ENCODE measurements at places on chromosomes 13 and 19.
A peak's percentile ranks its signal among the peaks of the same experiment; 100 is the strongest.

- no peak for DNase-seq
These were observed 22.0 kb upstream of the LRRC4B start for GRCh38 chr19:50590191-50590590.

- DNase-seq: no peak
These were observed 57.5 kb upstream of the AKAP11 start for GRCh38 chr13:42214446-42214845.

- DNase-seq: no peak
These were observed 3.0 kb downstream of the LENG8 start for GRCh38 chr19:54451997-54452396.

DNA sequence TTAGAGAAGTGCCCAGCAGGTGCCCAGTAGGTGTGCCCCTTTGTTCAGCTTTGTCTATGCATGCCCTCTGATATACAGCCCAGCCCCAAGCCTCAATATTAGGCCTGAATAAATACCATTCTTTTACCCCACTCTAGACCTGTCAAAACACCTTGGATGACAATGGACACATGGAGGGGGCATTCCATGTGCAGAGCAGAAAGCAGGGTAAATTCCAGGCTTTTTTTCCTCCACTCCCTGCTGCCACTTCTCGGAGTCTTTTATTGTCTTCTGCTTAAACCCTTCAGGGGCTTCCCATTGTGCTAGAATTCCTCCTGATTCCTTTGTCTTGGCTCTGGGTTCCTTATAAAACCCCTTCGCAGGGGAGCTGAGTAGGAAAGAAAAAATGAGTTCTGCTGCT, 5.8 kb upstream of the FRY start:
- DNase-seq: no peak

DNA sequence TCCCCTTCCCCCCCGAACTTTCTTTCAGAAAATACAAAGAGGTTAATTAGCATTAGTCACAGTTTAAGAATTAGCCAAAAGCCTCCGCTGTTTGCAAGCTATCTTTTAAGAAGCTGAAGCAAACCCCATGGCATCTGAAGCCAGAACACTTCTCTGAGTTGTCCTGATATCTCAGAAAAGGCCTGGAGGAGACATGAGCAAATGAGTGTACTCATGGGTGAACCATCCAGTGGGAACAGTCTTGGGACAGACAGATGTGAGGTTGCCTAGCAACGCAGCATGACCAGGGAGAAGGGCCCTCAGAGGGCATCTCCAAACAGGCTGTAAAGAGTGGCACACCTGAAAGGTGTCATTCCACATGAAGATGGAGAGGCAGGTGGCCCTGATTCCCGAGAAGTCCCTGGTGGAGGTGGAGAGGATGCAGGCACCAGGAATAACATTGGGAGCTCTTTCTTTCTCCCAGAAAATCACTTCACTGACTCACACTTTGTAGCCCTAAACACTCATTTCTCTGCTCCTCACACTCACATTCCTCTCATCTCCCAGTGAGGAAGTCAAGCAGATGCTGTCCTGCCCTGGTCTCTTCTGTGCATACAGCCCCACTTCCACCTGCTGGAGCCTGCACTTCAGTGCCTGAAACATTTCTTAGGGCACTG, 87.0 kb upstream of the TSHZ3 start:
- DNase-seq: no peak

- peak; percentile 86 for DNase-seq
These were observed 1.2 kb upstream of the KLF16 start for GRCh38 chr19:1864480-1865171.

- DNase-seq: no peak
These were observed 195.9 kb downstream of the VWA8 start for GRCh38 chr13:41765020-41765419.

Data from CMK (cell line).